ENCODE measurements at places on chromosomes 6 and 20.

DNA sequence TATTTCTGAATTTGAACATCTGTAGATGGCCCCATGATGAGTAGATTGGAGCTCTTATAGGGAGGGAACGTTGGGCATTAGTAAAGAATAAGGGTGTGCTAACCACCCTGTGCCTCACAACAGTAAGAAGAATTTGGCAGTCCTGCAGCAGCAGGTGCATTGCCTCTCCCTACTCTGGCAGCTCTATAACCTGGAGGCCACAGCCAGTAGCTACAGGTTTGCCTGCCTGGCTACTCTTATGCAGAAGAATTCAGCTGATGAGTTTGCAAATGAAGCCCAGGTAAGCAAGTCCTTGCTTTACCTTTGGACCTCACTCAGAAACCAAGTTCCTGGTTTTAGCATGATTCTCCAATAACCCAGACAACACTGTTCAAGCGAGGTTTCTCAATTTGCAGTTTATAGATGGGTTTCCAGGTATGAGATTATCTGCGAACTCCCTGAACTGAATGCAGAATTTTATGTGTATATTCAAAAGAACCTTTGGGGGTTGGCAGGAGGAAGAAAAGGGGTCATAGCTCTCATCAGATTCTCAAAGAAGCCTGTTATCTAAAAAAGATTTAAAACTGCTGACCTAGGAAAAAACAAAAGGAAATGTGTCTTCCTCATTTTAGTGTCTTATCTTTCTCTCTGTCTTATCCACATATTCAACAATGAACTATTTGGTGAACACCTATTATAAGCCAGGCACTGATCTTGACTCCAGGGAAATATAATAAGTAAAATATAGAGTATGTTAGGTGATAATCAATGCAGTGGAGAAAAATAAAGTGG is 18.9 kb downstream of the TREML1 start:
- no peak for DNase-seq

DNA sequence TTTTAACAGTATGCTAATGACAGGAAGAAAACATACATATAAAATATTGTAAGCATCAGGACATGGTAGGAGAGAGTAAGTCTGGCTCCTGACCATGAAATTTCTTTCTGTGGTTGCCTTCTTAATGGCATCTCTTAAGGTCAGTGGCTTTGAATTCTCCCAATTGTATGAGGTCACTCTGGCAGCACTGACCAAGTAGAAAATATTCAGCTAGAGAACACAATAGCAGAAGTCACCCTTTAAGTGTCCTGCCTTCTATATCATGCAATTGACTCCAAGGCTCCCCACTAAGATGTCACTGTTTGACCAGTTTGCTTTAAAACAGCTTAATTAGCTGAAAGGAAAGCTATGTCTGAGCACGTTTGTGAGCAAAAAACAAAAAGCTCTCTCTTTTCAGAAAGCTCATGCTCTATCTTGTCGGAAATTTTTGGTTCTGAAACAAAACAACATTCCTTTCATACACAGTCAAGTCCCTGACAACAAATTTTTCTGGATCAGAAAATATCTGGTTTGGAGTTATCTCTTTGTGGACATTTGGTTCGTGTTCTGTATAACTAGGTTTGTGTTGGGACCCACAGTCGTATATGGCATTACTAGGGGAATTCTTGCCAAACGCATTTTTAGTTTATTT is 120.9 kb upstream of the IFNGR1 start:
- DNase-seq, result no peak

DNA sequence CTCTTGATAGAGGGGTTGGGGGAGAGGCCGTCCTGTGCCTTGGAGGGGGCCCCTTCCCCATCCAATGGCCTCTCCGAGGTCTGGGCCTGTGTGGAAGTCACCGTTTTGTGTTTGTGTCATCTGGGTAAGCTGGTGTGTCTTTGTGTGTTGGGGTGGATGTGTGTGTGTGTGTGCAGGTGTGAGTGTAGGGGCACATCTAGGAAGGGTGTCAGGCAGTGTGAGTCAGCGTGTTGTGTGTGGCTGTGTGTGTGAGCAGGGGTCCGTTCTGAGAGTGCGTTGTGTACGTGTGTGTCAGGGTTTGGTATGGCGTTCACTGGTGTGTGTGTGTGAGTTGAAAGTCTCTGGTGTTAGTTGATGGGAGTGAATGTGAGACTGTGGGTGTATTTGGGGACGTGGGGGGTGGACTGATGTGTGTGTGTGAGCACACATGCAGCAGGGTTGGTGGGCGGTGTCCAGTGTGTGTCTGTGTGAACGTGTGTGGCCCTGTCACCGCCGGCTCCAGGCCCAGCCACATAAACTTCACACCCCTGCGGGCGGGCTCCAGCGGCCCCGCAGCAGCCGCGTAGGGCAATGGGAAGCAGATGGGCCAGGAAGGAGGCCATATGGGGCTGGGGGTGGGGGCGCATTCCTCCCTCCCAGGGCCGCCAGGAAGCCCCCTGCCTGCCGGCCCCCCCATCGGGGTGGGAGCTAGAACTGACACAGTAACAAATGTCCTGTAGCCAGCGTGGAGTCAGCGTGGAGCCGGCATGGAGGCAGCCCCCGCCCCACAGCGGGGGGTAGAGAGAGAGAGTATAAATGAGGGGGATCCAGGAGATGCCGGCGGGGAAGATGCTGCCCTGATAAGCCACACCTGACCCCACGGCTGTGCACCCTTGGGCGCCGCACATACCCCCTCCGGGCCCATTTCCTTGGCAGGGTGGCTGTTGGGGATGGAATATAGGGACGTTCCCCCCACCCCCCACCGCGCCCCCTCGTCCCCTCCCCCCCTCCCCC is 32.1 kb downstream of the SNAI1 start:
- no peak for DNase-seq

DNA sequence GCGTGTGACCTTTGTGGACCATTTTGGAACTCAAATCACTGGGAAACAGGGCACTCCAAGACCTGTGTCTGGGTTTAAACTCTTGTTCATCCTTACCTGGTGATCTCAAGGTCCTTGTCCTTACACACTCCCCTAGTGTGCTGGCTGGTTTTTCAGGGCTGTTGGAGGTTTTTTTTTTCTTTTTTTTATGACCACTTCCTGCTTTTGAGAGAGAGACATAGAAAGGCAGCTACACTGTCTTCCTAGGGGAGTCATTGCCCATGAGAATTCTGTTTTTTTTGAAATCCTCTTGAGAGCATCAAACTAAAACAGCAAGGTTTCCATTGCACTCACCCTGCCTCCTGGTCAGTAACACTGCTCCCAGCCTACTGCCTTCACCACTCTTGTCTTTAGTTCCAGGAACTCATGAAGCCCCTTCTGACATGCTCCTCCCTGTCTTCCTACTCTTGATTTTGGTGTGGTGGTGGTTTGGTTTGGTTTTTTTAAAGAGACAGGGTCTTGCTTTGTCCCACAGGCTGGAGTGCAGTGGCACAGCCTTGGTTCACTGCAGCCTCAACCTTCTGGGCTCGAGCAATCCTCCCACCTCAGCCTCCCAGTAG is 28.6 kb downstream of the PRPH2 start:
- DNase-seq, result no peak

- no peak for DNase-seq
Observed at GRCh38 chr6:38753707-38754106, 38.6 kb downstream of the DNAH8 start.

GRCh38 chr20:48461091-48461734 is 366.6 kb downstream of the PREX1 start:
- no peak for DNase-seq

- DNase-seq, result no peak
Observed at GRCh38 chr6:145067430-145067829, 667.9 kb downstream of the EPM2A start.

GRCh38 chr20:38748861-38749149 is 545 bp downstream of the ACTR5 start:
- no peak for DNase-seq

DNA sequence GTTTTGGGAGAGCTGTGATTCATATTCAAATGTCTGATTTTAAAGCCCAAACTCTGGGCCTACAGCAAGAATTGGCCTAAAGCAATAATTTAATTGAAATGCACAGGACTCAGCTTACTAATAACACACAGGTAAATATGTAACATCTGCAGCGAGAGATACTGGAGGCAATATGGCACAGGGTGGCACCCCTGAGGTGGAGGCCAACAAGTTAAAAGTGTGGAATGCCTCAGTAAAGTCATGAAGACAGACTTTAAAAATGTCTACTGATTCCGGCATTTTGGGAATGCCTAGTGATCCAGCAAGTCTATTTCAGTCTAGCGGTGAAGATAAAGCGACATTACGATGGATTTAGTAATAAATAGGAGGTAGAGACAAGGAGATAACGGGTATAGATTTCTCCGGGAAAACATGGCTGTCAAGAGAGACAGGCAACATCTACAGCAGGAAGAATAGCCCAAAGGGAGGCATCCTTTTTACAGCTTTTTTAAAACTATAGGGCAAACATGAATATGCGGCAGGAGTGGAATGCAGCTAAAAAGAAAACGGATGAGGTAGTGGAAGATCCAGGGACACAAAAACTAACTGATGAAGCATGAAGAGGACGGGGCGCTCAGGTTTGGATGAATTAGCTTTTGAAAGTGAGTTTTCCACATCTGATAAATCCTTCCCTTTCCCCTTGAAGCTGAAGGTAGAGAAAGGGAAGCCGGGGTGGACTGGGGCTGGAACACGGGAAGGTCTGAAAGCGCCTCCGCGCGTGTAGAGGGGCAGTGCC is 1.2 kb downstream of the NANP start:
- DNase-seq, result no peak

- DNase-seq, result no peak
Observed at GRCh38 chr6:20932284-20932683, 398.0 kb downstream of the CDKAL1 start.

DNA sequence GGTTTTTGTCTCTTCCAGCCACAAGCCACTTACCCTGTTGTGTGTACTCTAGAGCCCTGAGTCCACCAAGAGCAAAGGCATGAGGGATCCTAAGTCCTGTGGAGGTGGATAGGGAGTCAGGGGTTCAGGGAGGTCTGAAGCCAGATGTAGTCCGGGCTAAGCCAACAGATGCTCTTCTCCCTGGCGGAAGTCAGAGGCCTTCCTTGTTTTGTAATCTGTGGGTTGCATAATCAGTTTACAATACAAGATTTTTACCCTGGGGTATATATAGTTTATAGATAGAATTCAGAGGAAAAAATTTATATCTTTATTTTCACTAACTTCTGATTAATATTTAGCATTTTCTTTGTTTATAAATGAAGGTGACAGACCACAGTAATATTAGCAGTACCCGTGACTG is 9.2 kb downstream of the LAMP5 start:
- DNase-seq, result no peak

- no peak for DNase-seq
Observed at GRCh38 chr20:44355498-44356352, at the start of gene HNF4A. HNF4A (plus strand) TSS chr20:44355699; CDS start chr20:44355805, 106 bp downstream.

DNA sequence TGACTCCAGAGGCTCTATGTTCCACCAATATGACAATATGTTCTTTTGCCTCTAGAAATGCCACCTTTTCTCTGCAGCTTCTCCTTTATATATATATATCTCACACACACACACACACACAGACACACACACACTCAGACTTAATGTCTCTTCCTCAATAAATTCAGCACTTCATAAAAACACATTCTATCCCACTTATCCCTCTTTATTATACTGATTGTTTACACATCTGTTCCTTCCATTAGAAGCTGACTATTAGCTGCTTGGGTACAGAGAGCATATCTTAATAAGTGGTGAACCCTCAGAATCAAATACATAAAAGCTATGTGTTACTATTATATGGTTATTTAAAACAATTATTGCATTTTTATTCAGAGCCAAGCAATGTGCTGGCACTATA is 23.3 kb downstream of the NRSN1 start:
- DNase-seq, result no peak

DNA sequence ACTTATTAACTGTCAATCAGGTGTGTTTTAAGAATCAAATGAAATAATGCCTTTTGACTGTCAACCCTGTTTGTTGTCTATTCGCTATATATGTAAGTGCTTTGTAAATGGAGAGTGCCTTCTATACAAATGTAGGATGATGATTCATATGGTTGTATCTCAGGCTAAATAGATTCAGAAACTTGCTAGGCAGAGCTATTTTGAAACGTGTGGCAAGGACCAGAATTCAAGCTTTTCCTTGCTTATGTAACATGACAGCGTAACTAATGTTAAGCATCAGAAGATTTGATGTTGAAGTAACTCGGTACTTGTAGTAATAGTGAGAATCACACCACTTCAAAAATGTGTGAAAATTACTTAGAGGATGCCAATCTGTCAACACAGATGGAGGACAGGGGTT is 3.4 kb downstream of the OGFRL1 start:
- DNase-seq, result no peak

GRCh38 chr6:148955441-148955840 is 208.6 kb downstream of the UST start:
- DNase-seq, result no peak

GRCh38 chr6:84258268-84258667 is 30.8 kb upstream of the CEP162 start:
- DNase-seq, result no peak

- DNase-seq, result no peak
Observed at GRCh38 chr6:137761072-137761471, 106.0 kb upstream of the TNFAIP3 start.

- DNase-seq, result no peak
Observed at GRCh38 chr6:75210885-75211739, 5.3 kb upstream of the COL12A1 start.

- DNase-seq, result no peak
Observed at GRCh38 chr6:99178168-99178567, 171.3 kb downstream of the FAXC start.

GRCh38 chr6:45635284-45635867 is 257.6 kb upstream of the SUPT3H start:
- DNase-seq, result no peak

GRCh38 chr6:37940074-37940847 is 120.7 kb downstream of the ZFAND3 start:
- DNase-seq, result no peak

GRCh38 chr20:54469293-54469692 is 6.1 kb upstream of the DOK5 start:
- no peak for DNase-seq

DNA sequence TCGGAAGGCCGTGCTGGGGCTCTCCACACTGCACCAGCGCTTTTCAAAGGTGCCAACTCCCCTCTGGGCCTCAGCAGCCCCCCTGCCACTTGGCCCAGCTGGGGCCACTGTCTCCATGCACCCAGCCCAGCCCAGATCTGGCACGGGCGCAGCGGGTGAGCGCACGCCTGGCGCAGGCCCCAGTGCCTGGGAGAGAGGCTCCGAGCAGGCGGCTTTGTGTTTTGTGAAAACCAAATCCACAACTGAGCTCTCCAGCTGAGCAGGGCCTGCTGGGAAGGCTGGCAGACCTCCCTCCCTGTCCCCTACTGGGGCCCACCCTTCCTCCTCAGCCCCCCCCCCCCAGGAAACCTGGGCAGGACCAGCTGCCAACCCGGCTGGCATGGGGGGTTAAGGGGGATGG is 17.0 kb downstream of the MDGA1 start:
- no peak for DNase-seq

DNA sequence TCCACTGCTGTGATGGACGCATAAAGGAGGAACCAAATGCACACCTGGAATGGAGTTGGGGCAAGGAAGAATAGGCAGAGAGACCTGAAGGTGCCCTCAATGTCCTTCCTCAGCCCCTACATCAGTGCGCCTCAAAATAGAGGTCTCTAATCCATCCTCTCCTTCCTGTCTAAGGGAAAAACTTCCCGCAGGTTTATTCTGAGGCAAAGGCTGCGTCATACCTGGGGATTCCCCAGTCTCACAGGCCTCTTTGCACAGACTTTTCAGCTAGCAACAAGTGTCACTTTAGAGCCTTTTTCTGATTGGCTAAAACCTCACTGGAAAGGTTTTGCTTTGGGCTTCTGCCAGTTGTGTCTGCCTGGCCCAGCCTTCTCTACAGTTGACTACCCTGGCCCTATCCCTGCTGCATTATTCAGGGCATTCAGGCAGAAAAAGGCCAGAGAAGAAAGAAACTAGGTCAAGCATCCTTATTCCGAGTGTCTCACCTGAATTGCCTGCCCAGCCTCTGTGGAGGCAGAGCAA is 1.8 kb upstream of the HLA-DQB1 start:
- peak; percentile 61 for DNase-seq

- DNase-seq, result no peak
Observed at GRCh38 chr20:32089637-32090362, 19.7 kb upstream of the TM9SF4 start.
